ENCODE measurements at places on chromosomes 5 and 9. TPM values are rescaled to one million over a fixed set of nuclear protein-coding genes. Genes with fewer than 3 reads are reported as not detected.

SPATA31E1 gene
- 0.71 TPM for total RNA-seq

TMEM245 gene
- total RNA-seq = 26.5 TPM

GFM2 gene
- total RNA-seq = 44.8 TPM

GPRIN1 gene
- 72.3 TPM for total RNA-seq

OSTF1 gene
- 38.4 TPM for total RNA-seq

LPAR1 gene
- 0.56 TPM for total RNA-seq

UBE2QL1 gene
- total RNA-seq = 4.5 TPM

PTPN3 gene
- total RNA-seq = 1.6 TPM

- no peaks in the 10 kb centered on the region for H3K36me3 ChIP-seq
- H3K4me1 ChIP-seq = no peaks in the 10 kb centered on the region
- H3K27ac ChIP-seq = no peak overlapping the region
- DNase-seq = no peak
- no peak overlapping the region for H3K4me3 ChIP-seq
Measured at GRCh38 chr5:143979044-143979690, 167.2 kb downstream of the HMHB1 start.

DNA sequence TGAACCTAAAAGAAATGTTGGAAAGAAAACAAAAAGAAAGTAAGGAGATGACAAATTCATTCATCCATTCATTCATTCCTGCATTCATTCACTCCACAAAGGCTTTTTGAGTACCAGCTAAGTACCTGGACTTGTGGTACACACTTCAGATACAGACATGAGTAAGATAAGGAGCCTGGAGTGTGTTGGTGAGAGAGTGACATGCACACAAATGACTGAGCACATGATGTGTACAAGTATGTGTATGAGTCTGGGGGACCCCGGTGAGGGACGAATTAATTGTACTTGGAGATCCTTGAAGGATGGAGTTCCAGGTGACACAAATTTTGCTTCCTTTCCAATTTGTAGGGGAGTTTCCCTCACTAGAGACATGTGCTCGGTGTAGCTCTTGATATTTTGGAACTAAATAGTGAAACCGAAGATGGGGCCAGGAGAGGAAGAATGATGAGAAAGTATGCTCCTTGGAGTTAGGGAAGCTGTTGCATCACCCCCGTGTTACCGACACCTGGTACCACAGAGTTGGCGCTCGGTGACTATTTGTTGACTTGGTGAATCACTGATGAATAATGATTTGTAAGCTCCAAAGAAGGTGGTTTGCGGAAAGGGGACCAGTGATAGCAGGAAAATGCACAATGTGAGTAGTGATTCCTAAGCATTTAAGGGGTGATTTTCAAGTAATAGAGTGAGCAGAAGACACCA is 509.8 kb downstream of the CCDC171 start:
- H3K27ac ChIP-seq = no peak overlapping the region
- peaks cover 4% of the 10 kb centered on the region for H3K27me3 ChIP-seq
- no peak for DNase-seq
- H3K4me3 ChIP-seq = no peak overlapping the region
- no peaks in the 10 kb centered on the region for H3K4me1 ChIP-seq

DNA sequence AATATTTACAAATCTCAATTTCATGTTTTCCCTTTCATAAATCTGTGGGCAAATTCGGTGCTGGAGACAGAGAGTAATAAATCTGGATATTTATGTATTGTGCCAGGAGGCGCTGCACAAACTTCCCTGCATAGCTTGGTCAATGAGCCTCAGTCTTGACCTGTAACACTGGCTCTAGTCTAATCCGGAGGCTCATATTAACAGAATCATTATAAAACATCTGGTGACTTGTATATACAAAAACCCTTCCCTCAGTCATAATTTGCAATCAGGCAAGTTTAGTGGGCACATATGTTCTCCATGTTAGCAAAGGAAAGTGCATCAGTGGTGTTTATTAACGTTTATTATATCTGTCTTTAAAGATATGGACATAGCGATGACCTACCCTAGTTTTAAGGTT is 104.0 kb upstream of the BNC2 start:
- H3K4me3 ChIP-seq = no peak overlapping the region
- no peaks in the 10 kb centered on the region for H3K4me1 ChIP-seq
- H3K27ac ChIP-seq = no peak overlapping the region
- H3K27me3 ChIP-seq = peaks cover 4% of the 10 kb centered on the region

DNA sequence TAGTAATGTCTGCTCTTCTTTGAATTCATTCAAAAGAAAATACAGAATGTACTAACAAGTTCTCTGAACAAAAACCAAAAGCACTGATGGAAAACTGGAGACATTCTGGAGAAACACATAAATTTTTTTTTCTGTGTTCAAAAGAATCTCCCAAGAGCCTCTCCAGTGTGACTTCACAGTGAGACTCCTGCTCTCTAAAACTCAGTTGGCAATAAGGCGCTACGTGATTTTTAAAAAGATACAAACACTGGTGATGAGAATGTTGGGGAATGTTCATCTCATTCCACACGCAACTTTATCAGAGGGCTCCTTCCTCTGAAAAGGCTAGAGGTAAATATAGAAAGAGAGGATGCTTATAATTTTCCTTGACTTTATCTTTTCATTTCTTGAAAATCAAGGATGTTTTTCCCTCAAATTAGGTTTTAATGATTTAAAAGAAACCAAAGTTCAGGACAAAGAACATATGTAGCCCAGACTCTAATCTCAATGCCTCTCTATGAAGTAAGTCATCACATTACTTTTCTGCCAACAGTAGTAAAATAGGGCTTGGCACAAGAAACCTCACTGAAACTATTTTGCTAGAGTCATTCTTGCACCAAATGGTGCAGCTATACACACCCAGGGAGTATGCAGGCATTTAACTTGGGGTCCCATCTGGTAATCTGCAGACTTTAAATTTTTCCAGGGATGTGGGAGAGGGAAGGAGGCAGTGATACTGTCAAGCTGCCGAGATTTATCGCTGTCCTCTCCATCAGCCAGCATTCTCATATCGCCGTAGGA is 12.9 kb upstream of the AOPEP start:
- H3K27me3 ChIP-seq = peaks cover under 1% of the 10 kb centered on the region
- no peaks in the 10 kb centered on the region for H3K4me1 ChIP-seq
- no peak overlapping the region for H3K4me3 ChIP-seq
- H3K36me3 ChIP-seq = no peaks in the 10 kb centered on the region
- DNase-seq = no peak

- no peaks in the 10 kb centered on the region for H3K27me3 ChIP-seq
- H3K36me3 ChIP-seq = no peaks in the 10 kb centered on the region
- no peak for DNase-seq
- no peak overlapping the region for H3K4me3 ChIP-seq
Measured at GRCh38 chr9:7439355-7439995, 360.1 kb downstream of the DMAC1 start.

DNA sequence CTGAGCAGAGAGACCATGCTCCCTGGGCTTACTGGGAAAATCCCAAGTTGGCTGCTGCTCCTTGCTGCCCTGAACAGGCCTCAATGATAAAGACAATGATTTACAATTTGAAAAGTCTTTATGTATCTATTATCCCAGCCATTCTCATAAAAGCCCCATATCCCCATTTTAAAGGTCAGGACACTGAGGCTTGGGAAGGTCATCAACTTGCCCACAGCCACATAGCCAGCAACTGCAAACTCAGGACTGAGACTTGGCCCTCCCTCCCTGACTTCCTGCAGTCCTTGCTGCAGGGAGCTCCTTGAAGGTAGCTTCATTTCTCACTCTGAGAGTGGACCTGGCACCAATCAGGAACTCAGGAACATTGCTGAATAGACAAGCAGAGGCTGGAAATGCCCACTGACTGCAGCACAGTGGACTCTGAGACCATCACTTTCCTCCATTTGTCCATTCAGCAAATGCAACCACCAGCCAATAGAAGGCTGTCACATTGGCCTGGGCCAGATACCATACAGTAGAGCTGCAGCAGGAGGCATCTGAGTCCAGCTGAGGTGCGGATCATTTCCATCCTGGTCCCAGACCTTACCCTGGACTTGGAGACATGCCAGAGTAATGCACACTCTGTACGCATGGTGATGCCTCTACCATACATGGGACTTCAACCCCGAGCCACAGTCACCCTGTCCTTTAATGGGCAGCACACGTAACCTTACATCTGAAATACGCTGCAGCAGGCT is 18.3 kb downstream of the TNIP1 start:
- H3K4me3 ChIP-seq = no peak overlapping the region
- peaks cover 6% of the 10 kb centered on the region for H3K27me3 ChIP-seq
- H3K4me1 ChIP-seq = peaks cover 9% of the 10 kb centered on the region
- no peak overlapping the region for H3K27ac ChIP-seq
- peaks cover 3% of the 10 kb centered on the region for H3K36me3 ChIP-seq

- H3K4me3 ChIP-seq = no peak overlapping the region
- H3K4me1 ChIP-seq = no peaks in the 10 kb centered on the region
- H3K27me3 ChIP-seq = peaks cover 2% of the 10 kb centered on the region
Measured at GRCh38 chr5:96470785-96471184, 37.7 kb upstream of the PCSK1 start.

DNA sequence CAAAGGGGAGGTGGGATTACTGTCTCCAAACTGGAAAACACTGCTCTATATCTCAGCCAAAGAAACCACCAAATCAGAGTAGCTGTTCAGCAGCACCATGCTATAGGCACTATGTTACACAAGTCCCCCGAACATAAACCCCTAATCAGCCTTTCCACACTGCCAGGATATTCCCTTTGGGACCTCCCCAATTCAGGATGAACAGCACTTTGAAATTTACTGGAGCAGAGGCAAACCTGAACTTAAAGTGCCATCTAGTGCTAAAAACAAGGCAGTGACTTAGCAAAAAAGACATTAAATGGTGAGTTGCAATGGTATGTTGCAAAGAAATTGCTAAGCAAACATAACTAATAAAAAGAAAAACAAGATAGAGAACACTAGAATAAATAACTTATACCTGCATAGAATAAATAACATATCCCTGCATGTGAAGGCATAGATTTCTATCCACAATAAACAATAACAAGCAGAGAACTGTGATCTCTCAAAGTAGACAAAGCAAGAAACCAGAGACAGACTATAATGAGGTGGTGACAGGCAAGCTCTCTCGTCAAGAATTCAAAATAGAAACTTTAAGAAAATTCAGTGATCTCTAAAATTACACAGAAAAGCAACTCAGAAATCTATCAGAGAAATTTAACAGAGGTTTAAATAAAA is 584.4 kb upstream of the ACO1 start:
- peak overlapping the region; percentile 13 for H3K4me3 ChIP-seq
- H3K36me3 ChIP-seq = peaks cover 5% of the 10 kb centered on the region
- H3K27ac ChIP-seq = peak overlapping the region; percentile 81
- H3K27me3 ChIP-seq = peaks cover 6% of the 10 kb centered on the region
- H3K4me1 ChIP-seq = peaks cover 8% of the 10 kb centered on the region

DNA sequence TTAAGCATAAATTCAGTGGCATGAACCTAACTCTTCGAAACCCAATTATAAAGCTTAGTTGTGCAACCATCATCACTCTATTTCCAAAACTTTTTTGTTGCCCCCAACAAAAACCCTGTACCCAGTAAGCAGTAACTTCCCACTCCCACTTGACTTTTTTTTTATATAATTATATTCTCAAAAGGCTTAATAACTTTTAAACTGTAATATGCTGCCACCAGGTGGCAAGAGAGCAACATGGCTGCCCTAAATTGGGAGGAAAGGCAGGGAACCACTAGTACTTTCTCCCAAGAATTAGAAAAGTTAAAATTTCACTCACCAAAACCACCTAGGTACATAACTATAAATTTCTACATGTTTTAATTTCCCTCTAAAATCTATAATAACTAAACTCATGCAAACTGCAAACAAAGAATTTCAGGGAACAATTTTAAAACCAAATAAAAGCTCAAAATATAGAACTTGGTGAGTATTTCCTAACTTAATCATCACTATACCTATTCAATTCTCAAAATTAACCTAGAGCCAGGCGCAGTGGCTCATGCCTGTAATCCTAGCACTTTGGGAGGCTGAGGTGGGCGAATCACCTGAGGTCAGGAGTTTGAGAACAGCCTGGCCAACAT is 50.2 kb upstream of the RNF38 start:
- H3K36me3 ChIP-seq = no peaks in the 10 kb centered on the region
- no peaks in the 10 kb centered on the region for H3K4me1 ChIP-seq
- no peak for DNase-seq
- H3K27me3 ChIP-seq = peaks cover 2% of the 10 kb centered on the region

DNA sequence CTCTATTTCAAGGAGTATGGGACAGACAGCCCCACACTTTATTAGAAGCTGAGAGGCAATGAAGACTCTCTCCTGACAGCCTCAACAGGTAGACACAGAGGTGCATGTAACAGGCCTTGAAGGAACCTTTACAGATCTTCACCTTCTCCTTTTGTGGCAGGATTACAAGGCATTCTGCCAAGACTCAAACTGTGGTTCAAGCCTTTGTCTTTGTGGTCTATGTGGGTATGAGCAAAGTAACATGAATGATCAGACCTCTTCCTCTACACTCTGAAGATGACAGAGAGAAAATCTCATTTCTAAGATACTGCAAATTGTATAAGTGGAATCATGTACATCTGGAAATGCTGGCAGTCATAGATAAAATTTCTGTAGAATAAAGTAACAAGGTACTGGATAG is 346.9 kb downstream of the CDH9 start:
- H3K27me3 ChIP-seq = no peaks in the 10 kb centered on the region
- no peaks in the 10 kb centered on the region for H3K4me1 ChIP-seq
- no peak overlapping the region for H3K4me3 ChIP-seq
- H3K27ac ChIP-seq = no peak overlapping the region
- H3K36me3 ChIP-seq = no peaks in the 10 kb centered on the region

GRCh38 chr5:143542798-143543144 is 139.3 kb upstream of the NR3C1 start:
- H3K4me1 ChIP-seq = no peaks in the 10 kb centered on the region
- peaks cover 1% of the 10 kb centered on the region for H3K27me3 ChIP-seq
- no peak overlapping the region for H3K27ac ChIP-seq
- no peaks in the 10 kb centered on the region for H3K36me3 ChIP-seq
- H3K4me3 ChIP-seq = no peak overlapping the region

- H3K36me3 ChIP-seq = no peaks in the 10 kb centered on the region
- H3K27ac ChIP-seq = no peak overlapping the region
- no peak for DNase-seq
- H3K27me3 ChIP-seq = peaks cover 2% of the 10 kb centered on the region
Measured at GRCh38 chr9:26412446-26412845, 480.2 kb downstream of the CAAP1 start.

- no peak for DNase-seq
- peaks cover 14% of the 10 kb centered on the region for H3K27me3 ChIP-seq
- no peaks in the 10 kb centered on the region for H3K36me3 ChIP-seq
- peaks cover 29% of the 10 kb centered on the region for H3K4me1 ChIP-seq
- no peak overlapping the region for H3K4me3 ChIP-seq
Measured at GRCh38 chr5:171433982-171434676, 14.7 kb downstream of the FGF18 start.

- H3K4me1 ChIP-seq = no peaks in the 10 kb centered on the region
- H3K4me3 ChIP-seq = peak overlapping the region; percentile 88
- peak; percentile 85 for DNase-seq
- peaks cover 2% of the 10 kb centered on the region for H3K27me3 ChIP-seq
- no peak overlapping the region for H3K27ac ChIP-seq
- H3K36me3 ChIP-seq = no peaks in the 10 kb centered on the region
Measured at GRCh38 chr9:19464764-19465585, 56.2 kb downstream of the ACER2 start.

All from glutamatergic neuron (in vitro differentiated cells).